NCI-H187 (cell line): ENCODE measurements at places on chromosomes 12 and 14.

DNA sequence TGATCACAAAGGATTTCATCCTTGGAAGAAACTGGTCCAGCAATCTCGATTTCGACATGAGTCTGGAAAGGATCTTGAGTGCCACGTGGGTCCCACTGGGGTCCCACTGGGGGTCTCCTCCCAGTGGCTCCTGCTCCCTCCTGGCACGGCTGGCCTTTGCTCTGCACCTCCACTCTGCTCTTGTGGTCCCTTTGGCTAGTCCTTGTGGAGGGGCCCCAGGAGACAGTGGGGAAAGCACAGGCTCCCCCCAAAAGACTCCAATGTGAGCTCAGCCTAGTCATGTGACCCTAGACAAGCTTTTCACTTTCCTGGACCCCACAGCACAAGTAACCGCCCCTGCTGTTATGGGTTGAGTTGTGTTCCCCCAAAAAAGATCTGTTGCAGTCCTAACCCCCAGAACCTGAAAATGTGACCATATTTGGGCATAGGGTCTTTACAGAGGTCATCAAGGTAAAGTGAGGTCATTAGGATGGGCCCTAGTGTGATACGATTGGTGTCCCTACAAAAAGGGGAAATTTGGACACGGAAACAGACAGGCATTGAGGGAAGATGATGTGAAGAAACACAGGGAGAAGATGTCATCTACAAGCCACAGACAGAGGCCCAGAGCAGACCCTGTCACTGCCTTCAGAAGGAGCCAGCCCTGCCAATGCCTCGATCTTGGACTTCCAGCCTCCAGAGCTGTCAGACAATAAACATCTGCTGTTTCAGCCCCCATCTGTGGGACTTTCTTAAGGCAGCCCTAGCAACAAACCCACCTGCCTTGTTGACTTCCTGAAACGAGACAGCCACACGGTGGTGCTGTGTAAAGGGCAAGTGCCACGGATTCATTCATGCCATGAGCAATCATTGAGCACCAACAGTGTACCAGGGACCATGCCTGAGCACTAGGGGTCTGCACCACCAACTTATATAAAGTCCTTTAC is 23.8 kb upstream of the PPP2R5C start:
- no peak for DNase-seq

DNA sequence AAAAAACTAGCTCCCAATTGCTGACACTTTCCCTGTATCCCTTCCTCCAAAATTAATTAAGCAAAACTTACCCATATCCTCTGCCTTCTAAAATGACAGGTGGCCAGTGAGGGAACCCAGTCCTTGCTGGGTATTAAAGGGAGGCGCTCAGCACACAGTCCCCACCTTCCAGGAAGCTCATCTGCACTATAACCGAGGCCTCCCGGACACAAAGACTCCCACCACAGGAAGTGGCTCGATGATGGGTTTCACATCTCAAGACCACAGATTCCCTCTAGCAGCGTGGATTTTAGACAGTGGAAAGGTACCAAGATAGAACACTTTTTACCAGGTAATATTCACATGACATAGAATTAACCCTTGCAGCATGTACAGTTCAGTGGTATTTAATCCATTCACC is 126.8 kb upstream of the NCOR2 start:
- no peak for DNase-seq

- DNase-seq = no peak
Measured at GRCh38 chr12:5032821-5033220, 10.9 kb upstream of the KCNA5 start.

DNA sequence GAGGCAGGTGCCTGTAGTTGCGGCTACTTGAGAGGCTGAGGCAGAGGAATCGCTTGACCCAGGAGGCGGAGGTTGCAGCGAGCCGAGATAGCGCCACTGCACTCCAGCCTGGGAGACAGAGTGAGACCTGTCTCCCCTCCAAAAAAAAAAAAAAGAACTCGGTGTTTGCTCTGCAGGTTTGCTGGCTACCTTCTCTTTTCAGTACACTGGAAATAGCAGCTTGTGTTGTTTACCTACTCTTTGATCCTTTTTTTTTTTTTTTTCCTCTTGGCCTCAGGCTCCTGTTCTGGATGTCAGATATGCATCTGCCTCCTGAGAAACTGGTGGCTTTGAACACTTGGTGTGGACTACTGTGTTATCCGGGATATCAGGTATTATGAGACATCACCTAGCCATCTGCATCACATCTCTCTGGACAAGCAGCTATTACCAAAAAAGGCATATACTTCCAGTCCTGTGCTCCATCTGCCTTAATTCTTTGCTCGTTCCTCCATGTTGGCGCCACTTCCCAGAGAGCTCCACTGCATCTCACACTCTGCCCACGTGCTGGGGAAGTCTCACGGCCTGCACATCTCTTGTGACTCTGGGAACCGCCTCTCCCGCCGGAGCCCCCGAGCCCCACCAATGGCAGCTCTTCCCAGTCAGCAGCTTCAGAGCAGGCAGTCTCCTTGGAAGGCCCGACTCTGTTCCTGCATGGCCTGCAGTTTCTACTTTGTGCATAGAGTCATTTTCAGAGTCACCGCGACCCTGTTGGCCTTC is 50.9 kb upstream of the TRAF3 start:
- DNase-seq = no peak
